ENCODE measurements at places on chromosomes 5 and 9.

DNA sequence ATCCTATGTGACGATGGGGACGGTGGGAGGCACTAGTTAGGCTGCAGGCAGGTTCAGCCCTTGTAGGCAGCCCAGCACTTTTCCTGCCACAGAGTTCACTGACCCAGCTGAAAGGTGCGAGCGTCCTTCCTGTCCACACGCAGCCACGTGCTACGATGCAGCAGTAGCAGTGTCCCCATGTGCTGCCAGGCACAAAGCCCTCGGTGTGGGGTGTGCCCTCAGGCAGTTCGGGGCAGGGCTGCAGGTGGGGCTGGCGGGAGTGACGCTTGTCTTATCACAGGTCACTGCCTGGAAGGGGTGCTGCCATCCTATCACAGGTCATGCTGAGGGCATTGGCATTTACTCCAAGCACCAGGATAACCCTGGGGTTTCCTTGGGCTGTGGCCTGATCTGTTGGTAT is 46.8 kb upstream of the CLPTM1L start:
- no peak for DNase-seq

DNA sequence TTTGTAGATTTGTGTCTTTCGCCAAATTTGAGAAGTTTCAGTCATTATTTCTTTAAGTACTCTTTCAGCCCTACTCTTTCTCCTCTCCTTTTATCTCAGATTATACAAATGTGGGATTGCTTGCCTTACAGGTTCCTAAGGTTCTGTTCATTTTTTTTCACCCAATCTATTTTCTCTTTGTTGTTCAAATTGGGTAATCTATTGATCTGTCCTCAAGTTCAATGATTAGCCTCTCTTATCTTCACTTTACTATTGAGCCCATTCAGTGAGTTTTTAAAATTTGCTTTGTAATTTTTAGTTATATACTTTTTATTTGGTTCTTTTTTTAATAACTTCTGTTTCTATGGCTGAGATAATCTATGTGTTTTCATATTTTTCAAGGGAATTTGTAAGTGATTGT is 282.1 kb downstream of the FER start:
- no peak for DNase-seq

DNA sequence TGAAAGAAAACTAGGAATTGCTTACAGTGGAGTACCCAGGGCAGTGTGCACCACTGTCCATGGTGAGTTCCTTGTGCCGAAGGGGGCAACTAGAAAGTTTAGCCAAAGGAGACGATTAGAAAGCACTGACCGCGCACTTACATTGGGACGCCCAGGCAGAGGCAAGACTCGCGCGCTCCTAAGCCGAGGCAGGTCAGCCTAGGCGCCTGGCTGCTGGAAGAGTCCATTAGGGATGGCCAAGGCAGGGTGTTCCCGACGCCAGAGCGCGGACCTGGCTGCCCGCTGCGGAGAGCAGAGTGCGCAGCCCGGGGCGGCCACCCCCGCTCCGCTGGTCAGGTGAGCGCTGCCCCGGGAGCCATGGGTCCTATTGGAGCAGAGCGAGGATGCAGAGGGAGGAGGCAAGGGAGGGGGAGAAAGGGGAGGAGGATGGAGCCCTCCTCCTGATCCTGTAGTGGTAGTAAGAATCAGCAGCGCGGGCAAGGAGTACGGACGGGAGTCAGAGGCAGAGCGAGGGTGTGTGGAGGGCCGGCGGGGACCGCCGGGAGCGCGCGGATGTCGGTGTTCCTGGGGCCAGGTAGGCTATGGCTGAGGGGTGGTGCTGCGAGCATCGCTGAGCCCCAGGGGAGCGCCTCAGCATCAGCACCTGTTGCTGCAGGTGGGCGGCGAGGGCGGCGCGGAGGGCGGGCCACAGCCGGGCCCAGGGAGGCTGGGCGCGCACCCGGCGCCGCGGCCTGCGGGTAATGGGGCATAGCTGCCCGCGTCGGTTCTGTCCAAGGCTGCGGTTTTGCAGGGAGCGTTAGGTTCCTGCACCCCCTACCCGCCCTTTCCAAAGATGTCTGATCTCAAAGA is at the start of gene ADGRV1:
Gene ADGRV1 (plus strand): TSS at position 454 of the 849 bp plus-strand sequence. CDS start 99 bp downstream, at position 553.
- DNase-seq = no peak

- DNase-seq = no peak
Measured at GRCh38 chr9:614431-614830, 227.1 kb upstream of the DMRT1 start.

- no peak for DNase-seq
Measured at GRCh38 chr5:136073714-136074529, 45.1 kb downstream of the TGFBI start.

- DNase-seq = no peak
Measured at GRCh38 chr9:98801561-98801960, 5.2 kb upstream of the ANKS6 start.

DNA sequence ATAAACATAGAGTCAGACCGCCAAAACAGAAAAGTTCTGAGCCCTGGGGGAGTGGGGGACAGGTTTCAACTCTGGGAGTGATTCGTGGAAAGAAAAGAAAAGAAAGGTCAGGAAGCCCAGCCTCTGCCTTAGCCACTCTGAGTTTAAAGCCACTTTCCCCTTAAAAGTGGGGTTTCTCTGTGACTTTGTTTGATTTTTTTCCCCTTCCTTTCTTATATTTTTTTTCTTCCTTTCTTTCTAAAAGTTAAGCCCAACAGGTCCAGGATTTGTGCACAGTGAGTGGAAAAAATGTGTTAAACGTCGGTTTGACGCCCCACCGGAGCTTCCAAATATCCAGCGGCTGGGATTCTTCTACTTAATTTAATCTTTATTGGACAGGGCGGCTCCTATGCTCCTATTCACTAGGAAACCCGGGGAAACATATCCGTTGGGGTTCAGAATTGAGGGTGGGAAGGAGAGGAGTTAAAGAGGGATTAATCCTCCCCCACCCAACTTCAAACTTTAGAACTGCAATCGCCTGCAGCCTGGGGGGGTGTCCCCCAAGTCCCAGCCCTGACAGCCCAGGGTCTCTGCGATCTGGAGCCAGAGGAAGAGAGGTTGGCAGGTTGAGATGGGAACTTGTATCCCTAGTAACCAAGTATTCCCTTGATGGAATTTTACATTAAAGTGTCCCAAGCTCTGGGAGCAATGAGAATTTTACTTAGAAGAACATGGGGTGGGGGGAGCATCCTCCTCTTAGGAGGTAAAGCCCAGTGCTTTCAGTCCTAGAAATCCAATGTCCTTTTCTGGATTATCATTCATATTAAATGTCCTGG is 6.3 kb downstream of the NR2F1-AS1 start:
- DNase-seq = no peak

GRCh38 chr5:35138232-35138631 is 90.5 kb upstream of the AGXT2 start:
- DNase-seq = no peak

- DNase-seq = no peak
Measured at GRCh38 chr9:136566901-136567300, 21.1 kb upstream of the NOTCH1 start.

DNA sequence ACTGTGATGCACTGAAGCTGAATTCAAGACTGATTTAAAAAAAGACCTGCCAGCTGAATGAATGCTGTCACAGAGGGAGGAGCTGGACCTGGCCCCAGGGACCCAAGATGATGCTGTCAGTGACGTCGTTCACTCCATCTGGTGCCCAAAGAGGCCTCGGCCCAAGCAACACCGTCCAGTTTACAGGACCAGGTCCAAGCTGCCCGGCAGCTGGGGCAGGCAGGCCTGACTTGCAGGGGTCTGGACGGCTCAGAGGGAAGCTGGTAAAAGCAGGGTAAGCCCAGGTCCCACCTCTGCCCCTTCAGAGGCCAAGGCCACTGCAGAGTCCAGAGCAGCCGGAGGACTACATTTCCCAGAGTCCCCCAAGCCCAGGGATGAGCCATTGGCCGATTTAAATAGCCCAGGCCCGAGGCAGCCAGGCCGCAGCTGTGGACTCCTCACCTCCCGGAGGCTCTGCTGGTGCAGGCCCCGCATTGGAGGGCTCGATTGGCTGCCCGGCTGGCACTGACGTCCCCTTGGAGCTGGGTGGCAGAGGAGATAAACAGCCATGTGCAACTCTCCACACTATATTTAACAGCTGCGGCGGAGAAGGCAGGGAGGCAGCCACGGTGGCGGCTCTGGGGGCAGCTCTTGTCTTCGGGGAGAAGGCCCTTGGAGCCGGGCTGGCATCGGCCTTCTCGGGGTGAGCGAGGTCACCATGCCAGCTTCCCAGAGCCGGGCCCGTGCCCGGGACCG is at the start of gene PLPP7:
Gene PLPP7 (plus strand): TSS at position 423 of the 735 bp plus-strand sequence. CDS start 275 bp downstream, at position 698.
- DNase-seq = no peak

GRCh38 chr9:70615464-70616138 is 201.1 kb upstream of the KLF9 start:
- DNase-seq = no peak

GRCh38 chr5:14884062-14884612 is 12.6 kb upstream of the ANKH start:
- DNase-seq = no peak

GRCh38 chr9:136944212-136944518 is 373 bp downstream of the FBXW5 start:
- DNase-seq = no peak

DNA sequence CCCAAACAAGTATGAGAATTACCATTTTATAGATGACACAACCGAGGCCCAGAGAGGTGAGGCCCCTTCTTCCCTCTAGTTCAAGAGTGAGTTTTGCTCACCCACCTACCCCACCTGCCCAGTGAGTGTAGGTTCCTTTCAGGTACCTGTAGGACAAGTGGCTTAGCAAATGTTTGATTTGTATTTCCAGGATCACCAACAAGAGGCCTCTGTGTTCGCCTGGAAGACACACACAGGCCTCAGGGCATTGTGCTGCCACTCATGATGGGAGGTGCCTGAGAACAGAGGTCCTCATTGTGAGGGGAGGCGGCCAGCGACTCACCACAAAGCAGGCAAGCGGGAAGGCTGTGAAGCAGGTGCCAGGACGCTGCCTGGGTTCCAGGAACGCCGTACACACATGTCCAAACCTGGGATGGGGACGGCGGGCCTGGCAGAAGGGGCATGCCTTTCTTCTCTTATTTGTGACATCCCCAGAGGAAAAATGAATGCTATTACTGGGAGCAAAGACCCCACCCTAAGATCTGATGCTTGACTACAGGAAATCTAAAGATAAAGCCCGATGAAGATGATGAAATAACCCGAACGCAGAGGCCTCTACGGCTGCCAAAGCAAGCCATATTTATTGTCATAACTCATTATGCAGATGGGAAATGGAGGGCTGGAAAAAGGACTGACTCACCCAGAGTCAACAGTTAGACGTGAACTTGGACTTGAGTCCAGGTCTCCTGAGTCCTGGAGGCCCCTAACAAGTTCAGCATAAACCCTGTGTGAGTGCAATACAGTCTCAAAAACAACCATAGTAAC is 60.2 kb upstream of the SLC25A51 start:
- no peak for DNase-seq

- peak; percentile 51 for DNase-seq
Measured at GRCh38 chr5:119435436-119436132, 16.7 kb upstream of the HSD17B4 start.

DNA sequence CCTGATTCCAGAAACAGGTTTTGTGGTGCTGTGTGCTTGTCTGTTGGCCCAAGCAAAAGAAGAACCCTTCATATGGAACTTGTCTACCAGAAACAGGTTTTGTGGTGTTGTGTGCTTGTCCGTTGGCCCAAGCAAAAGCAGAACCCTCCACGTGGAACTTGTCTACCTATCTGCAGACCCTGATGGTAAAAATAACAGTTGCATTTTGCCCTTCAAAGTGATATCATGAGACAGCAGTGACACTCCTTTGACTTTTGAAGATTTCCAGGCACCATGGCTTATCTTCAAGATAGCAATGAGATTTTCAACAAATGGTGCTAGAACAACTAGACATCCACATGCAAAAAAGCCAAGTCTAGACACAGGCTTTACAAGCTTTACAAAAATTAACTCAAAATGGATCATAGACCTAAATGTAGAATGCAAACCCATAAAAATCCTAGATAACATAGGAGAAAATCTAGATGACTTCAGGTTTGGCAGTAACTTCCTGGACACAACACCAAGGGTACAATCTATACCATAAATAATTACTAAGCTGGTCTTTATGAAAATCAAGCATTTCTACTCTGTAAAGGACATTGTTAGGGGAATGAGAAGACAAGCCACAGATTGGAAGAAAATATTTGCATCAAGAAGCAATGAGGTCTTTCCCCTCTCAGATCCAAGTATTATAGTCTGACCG is 16.8 kb downstream of the MACROH2A1 start:
- no peak for DNase-seq

DNA sequence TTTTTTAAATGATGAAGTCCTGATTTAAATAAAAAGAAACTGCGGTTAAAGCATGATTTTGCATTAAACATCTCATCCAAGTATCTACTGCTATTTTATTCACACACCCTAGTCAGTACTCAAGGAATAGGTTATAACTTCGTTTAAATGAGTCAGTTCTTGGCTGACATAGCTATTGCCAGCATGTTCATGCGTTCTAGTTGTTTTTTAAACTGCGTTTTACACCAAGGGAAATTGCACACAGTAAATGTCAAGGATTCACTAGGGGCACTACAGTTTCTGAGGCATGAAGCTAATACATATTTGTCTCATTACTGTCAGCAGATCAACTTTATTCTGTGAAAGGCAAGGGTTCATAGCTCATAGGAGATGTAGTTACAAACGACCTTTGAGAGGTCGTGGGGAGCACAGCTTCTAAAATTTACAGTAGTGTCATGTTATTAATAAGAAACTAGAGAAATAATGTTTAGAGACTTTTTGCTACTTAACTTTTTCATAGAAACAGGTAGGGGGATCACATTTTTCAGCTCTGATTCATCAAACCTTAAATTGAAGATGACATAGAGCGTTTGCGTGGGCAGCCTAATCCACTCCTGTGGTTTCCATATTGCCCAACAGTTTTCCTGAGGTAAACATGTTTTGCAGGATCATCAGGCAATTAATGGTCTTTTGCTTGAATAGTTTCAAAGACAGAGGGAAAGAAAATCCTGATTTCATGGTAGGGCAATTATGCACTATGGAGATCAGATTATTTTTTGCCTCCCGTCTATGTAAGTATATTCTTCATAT is 2222.7 kb upstream of the WWC1 start:
- no peak for DNase-seq

GRCh38 chr5:179923436-179923835 is 15.7 kb upstream of the TBC1D9B start:
- no peak for DNase-seq

DNA sequence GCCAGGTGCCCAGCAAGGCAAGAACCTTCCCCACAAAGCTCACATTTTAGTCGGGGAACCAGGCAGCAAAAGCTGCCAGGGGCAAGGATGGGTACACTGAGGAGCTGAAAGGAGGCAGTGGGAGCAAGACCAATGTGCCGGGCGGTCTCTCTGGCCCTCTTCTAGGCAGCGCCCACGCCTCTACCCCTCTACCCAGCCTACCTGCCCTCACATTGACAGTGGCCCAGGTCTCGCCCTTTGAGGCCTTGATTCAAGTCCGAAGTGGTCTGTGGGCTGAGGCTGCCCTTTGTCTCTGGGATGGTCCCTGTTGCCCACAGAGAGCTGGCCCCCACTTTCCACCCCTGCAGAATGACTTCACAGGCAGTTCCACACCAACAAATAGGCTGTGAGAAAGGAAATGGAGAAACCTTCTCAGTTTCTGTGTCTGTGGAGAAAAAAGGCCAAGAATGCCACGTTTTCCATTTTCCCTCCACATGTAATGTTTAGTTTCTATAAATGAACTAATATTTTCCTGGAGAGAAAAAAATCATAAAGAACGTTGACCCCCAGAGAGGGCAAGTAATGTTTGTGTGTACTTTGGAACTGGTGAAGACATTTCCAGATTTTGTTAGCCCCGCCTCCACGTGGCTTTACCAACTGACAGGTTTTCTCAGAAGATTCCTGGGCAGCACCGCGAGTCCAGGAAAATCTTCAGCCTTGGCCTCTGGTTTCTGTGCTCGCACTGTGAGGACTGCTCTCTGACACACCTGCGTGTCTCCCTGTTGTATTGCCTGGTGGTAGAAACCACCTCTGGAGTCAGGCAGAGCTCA is 57.4 kb upstream of the ANGPTL2 start:
- no peak for DNase-seq

All from activated T-helper 1 cell treated with Interleukin-2 at 50 U/mL for 16 hours (primary cell).